ENCODE measurements at places on chromosomes 7 and 10.
A peak's percentile ranks its signal among the peaks of the same experiment; 100 is the strongest.

DNA sequence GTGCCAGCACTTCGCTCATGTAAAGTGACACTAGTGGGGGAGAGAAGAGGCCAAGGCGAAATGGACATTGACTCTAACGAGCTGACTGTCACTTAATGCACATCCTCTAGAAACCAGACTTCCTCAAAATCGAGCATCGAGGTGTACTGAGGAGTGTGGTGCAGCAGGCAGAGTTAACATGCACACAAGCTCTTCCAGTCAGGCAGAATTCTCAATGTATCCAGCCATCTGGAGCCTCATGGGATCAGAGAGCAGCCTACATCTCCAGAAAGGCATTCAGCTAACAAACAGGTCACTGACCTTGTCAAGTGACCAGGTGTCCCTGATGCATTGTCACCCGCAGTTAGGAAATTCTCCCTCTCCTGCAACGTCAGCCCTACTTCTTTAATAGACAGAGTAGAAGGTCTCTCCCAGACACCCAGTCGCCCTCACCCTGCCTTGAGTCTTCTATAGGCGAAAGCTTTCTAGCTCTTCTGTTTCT, 259.8 kb upstream of the AOAH start:
- DNase-seq: no peak

GRCh38 chr7:105892387-105892786, 16.0 kb upstream of the ATXN7L1 start:
- DNase-seq: no peak

- DNase-seq: no peak
Measured at GRCh38 chr7:150442811-150443210, 7.6 kb upstream of the GIMAP8 start.

DNA sequence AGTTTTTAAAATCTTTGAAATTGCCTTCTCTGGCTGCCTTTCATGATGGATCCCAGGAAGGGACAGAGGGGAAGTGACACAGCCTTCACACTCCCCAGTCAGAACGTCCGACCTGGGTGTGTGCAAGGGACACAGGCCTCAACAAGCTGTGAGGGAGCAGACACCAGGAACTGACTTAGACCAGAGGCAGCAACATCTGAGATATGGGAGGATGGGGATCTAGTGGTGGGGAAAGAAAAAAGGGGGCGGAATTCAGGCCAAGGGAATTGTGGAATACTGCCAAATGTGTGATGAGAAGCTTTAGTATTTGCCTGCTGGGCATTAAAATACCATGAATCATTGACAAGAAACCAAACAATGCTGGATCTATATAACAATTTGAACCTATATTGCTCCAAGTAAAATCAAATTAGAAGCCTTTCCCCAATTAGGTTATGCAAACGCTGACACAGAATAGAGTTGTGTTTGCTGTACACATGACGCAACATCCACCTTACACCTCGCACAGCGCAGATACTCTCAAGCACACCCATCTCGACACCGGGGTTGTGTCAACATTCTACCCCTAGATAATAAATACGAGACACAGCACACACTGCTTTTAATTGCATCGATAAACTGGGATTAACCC, 17.2 kb upstream of the MNX1 start:
- DNase-seq: no peak

DNA sequence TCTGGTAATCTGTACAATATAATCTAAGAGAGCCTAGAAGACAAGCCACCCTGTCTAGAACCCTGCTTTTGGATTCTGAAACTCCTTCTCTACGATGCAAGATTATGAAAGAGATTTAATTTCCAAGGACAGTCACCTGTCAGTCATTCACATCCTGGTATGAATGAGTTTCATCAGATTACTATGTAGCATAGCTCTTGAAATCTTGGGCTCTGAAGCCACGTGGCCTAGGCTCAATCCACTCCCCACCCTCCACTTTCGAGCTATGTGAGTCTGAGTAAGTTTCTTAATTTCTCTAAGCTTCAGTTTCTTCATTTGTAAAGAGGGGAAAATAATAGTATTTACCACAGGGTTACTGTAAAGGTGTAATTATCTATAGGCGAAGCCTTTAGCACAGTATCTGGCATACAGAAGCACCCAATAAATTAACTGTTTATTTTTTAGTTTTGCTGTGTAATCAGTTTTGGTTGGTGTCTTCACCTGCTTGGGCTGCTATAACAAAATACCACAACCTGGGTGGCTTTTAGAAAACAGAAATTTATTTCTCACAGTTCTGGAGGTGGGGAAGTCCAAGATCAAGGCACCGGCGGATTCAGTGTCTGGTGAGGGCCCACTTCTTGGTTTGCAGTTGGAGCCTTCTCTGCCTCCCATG, 71.3 kb downstream of the MYOF start:
- DNase-seq: no peak

DNA sequence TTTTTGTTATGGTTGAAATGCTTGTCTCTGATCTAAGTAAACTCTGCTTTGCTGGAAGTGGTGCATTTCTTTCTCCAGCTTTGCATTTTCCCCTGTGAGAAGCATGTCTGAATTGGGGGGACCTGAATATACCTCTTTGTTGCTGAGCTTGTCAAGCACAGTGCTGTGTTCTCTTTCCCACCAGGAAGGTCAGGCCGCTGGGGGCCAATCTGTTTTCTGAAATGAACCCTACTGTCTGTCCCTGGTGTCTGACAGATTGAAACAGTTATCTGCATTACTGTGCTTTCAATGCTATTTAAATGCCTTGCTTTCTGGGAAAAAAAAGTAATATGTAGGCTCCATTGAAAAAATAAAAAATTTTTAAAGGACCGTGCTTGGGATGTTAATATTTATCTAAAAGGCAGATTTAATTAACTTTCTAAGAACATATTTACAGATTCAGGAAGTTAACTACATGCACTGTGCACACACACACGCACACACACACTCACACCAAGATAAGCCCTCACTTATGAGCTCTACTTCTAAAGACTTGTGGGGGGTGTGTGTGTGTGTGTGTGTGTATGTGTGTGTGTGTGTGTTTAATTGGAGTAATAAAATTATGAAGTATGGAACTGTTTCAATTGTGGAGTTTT, 127.0 kb upstream of the FZD1 start:
- no peak for DNase-seq

GRCh38 chr7:32062150-32062549, 8.1 kb downstream of the PDE1C start:
- peak; percentile 51 for DNase-seq

- DNase-seq: no peak
Measured at GRCh38 chr10:122263971-122264370, 7.1 kb upstream of the BTBD16 start.

GRCh38 chr7:34758111-34758601, 100.1 kb downstream of the NPSR1 start:
- no peak for DNase-seq

- no peak for DNase-seq
Measured at GRCh38 chr10:7239312-7239985, 171.4 kb downstream of the SFMBT2 start.

GRCh38 chr7:5638994-5639393, 142.5 kb downstream of the RNF216 start:
- DNase-seq: no peak

GRCh38 chr7:40101201-40101600, 33.2 kb downstream of the MPLKIP start:
- DNase-seq: no peak

DNA sequence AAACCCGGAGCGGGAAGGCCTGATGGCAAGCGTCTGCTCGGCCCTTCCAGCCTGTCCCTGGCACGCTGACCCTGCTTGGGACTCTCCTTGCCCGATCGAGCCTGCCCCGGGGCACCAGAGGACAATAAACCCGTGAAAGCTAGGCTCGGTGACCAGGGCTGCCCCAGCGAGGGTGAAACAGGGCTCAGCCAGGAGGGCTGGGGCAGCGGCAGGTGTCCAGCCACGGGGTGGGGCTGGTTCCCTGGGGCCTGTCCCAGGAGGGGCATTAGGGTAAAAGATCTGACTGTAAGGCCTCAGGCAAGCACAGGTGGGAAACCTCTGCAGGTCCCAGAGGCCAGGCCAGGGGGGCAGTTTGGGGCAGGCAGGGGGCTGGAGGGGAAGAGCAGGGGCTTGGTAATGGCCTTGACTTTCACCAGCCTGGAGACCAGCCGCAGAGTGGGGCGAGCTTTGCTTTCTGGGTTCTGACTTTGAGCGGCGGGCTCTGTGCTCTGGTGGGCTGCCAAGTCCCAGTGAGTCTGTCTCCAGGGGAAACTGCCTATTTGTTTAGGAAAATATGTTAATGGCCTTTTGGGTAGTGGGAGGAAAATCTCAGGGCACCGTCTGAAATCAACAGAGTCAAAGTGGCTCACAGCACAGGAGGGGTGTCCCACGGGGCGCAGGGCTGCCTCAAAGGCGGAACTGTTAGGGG, 68.2 kb upstream of the INPP5A start:
- DNase-seq: no peak

DNA sequence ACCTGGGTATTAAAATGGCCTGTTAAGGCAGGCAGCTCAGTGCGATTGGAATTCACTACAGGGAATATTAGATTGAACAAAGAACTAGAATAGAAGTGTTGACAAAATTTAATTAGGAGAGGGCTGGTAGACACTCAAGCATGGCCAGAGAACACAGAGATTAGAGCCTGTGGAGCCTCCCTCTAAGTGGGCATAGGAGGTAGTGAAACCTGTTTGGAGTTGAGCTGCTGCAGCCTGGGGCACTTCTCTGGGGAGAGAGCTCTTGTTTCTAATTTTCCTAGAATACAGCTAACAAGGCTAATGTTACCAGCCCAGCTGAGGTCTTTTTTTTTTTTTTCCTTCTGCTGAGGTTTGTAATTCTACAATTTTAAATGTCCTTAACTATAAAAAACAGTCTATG, 46.4 kb downstream of the TMEM168 start:
- no peak for DNase-seq

DNA sequence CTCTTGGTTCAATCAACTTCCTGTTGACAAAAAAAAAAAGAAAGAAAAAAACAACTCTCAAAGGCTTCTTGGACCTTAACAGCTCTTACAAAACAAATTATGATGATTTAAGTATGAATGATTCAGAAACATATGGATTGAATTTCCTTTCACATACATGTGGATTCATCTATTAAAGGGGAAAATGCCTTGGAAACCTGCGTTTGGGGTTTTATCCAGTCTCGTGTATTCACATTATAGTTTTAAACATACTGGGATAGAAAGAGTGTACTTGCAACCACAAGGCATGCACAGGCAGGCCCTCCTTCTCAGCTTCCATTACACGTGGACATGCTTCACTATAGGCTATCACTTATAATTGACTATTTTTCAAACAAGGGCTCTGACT, 286.7 kb downstream of the INHBA start:
- DNase-seq: no peak

DNA sequence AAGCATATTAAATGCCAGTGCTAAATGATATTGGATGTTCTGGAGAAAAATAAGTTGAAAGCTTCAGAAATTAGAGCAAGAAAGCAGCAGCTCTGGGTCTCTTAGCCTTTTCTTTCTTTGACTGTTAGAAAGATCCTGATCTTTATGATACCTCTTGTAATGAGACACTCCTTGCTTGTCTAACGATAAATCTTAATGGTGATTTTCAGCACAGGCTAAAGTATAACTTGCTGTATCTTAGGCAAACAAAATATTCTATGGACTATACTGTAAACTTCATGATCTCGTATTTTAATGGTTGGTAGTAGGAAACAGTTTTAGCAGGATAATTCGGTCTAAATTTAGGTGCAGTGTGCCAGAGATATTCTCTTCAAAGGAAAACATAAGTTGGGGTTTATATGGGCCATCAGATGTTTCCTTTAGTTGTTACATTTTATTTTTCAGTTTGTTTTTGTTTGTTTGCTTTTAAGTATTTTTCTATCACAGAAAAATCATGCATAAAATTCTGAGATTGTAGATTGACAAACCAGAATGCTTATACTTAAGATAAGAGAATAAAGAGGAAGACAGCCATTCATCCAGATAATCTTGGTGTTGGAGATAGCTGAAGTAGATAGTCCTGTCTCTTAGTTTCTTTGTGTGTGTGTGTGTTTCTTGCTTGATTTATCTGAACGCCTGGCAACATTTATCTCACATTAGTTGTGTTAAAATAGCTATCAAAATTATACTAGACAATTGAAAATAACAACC, 4.7 kb downstream of the CASD1 start:
- DNase-seq: no peak

DNA sequence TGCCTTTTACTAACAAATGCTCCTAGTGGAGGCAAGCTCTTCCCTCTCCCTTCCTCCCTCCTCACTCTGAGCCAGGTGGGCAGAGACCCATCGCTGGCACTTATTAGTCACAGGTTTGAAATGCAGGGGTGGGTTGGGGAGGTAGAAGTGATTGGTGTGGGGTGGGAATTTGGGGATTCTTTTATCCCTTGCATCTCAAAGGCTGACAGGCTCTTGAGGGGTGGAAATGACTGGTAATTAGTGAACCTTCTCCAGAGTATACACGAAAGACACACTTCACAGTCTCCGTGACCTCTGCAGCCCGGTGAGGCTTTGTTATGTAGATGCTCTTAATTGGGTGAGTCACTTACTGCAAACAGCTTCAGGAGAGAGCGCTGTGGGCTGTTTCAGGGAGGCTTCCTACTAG, 13.9 kb upstream of the LRMDA start:
- DNase-seq: no peak

DNA sequence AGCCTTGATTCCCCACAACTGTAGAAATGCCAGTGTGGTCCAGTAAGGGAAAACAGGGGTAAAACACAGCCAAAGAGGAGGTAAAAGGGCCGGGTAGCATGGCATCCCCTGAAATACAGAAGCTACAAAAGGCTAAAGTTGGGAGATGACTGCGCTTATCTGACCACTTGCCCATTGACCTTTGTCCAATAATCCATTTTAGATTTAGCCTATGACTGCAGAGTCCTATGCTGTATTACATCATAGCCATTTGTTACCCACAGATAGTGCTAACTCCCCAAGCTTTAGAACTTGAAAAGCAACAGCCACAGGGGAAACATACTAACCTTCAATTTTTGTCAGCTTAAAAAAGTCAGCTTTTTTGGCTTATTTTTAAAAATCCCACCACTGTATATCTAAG, 26.2 kb downstream of the MTPN start:
- DNase-seq: no peak

DNA sequence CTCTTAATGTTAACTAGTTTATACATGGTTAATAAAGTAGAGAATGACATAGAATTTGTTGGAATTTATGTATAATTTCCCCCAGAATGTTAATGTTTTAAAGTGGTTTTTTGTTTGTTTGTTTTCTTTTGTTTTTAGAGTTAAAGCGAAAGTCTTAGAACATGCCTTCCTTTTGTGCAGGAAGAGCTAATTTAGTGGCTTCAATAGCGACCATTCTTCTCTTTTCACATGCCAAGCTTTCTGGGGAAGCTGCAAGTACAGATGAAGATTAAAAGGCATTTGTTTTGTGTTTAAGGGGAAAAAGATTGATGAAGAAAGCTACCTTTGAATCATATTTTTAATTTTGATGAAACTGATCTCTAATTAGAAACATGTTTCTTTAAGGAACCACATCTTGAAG, 256.3 kb upstream of the CSTF2T start:
- no peak for DNase-seq

DNA sequence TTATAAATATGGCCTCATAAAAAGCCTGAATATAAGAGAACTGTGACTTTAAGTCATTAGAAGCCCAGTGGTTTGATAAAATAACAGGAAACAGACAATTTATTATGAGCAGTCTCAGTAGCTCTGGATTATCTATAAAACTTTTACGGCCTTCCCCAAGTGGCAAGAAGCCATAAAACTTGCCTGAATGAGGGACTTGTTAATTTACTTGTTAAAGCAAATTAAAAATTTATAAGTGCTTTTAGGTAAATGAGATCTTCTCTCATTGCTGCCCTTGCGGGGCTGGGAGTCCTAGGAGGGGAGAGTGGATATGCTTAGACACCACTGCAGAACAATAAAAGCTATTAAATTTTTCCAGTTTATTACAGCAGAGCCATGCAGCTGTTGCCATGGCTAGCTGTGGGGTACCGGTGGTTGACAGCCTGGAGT, 499.9 kb downstream of the AUTS2 start:
- no peak for DNase-seq

- DNase-seq: no peak
Measured at GRCh38 chr10:74213571-74214162, 62.6 kb downstream of the ADK start.

Measured in NCI-H1694 (cell line).